NCI-H1105 (cell line): ENCODE measurements at places on chromosomes 16 and 17.

DNA sequence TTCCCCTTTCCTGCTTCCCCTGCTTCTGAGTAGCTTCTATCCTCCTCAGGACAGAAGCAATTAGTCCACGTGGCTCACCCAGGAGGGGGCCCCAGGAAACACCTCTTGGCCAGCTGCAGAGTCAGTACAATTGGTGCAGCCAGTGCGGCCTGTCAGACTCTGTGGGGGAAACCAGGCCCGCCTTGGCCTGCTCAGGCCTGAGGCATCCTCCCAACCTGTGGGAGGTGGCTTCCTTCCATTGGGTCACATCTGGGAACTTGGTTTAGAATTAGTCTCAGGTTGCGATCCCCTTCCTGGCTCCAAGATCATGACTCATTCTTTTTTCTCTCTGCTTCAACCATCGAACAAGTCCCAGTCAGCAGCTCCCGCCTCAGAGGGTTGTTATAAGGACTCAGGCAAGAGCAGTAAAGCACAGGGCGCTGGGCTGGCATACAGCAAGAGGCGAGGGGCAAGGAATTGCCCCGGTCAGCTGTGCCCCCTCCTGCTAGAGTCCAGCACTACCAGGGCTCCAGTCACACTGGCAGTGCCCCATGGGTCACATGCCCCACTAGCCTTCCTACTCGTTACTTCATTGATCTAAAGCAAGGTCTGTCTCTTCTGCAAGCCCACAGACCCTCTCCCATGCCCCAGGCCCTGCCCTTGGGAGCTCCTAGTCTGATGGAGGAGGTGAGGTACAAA, 8.1 kb upstream of the EPX start:
- no peak for DNase-seq

- no peak for DNase-seq
Measured at GRCh38 chr17:17896746-17897145, 60.0 kb upstream of the SREBF1 start.

DNA sequence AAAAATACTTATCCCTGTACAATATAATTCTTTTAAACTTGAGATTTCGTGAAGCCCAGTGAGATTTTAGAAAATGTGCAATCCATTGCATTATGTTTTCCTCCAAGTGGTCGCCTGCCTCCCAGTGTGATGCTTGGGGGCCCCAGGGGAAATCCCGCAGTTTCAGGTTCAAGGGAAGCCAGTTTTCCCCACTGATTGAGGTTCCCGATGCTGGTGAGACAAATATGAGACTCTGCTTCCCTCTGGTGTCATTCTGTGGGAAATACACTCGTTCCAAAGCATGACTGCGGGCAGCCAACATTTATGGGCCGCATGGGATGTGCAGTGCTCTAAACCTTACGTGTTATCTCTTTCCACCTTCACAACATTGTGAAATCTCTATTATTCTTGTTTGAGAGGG, 200.8 kb downstream of the PRKCB start:
- peak; percentile 18 for DNase-seq

- DNase-seq, result no peak
Measured at GRCh38 chr17:19946921-19947320, 30.7 kb downstream of the AKAP10 start.

GRCh38 chr16:82160226-82160625, 9.8 kb downstream of the MPHOSPH6 start:
- no peak for DNase-seq
